ENCODE measurements at places on chromosomes 3 and 15.

DNA sequence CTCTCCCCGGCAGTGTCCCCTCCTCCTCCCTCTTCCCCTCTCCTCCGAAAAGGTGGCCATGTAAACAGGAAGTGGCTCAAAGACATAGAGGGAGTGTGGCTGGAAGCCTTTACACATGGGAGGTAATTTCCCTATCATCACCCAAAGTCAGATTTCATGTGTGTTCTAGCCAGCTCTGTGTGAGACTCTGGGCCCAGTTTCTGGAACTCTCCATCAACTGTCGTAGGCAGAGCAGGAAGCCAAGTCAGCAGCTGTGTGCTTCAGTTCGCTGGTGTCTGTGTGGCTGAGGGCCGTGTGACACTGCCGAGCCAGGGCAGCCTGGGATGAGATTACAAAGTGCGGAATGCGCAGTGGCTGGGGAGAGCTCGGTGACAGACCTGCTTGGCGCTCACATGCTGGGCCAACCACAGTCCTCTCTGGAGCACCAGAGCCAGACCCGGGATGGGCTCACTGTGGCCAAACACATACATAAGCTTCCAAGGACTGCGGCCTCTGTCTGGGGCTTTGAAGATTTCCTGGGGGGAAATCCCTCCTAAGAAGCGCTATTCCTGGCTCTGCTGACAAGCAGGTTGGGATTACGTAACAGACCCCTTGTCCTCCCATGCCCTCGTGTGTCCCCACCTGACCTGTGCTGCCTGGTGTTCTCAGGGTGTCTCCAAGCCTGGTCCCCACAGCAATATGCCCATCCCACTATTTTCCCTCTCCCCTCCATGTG lies 50.7 kb downstream of the UMPS start:
- DNase-seq: peak; percentile 89

DNA sequence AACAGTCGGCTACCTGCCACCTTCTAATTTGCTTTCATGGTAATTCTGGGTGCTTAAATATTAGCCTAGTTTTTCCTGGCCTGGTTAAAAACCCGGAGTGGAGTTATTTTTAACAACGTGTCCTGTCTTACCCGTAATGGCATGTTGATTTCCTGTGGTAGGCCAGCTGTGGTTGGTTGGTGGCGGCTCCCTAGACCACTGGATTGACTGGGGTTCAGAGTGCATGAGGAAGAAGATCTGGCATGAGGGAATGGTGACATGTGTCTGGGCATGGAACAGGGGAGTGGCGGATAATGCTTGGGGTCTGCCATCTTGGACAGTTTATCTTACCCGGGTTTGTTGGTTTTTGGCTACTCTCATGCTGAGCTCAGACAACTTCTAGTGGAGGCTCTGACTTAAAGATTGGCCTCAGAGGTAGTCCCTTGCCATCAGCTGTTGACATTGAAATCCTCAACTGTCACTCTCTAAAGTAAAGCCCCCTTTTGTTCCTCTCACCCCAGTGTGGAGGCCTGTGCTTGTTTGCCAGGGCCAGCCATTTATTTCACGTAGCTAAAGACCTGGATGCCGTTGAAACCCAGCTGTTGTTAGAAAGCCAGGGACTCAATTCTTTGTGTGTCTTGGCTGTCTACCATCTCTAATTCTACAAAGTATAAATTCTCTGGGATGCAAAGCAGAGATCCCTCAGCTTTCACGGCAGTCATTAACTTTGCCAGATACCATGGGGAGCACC lies 81.6 kb downstream of the DNASE1L3 start:
- no peak for DNase-seq

DNA sequence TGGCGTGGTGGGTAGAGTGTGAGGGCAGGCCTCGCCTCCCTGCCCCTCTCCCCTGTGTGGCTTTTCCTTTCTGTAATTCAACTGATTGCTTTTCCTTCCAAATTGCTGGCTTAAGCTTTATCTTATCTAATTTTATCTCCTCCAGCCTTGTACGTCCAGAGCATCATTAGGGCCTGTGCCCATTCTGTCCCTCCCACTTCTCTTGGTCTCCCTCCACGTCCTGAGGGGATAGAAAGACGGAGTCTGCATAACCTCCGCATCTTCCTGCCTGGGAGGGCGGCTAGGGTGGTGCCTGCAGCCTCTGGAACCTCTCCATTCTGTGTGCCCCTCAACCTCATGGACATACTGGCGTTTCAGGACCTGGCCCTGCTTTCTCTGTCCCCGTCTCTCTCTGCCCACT lies 39.8 kb downstream of the CACNA1D start:
- no peak for DNase-seq

GRCh38 chr3:62211675-62212429 lies 161.5 kb downstream of the FEZF2 start:
- DNase-seq: no peak

- DNase-seq: peak; percentile 67
Observed at GRCh38 chr3:14352002-14352627, 50.3 kb upstream of the SLC6A6 start.

DNA sequence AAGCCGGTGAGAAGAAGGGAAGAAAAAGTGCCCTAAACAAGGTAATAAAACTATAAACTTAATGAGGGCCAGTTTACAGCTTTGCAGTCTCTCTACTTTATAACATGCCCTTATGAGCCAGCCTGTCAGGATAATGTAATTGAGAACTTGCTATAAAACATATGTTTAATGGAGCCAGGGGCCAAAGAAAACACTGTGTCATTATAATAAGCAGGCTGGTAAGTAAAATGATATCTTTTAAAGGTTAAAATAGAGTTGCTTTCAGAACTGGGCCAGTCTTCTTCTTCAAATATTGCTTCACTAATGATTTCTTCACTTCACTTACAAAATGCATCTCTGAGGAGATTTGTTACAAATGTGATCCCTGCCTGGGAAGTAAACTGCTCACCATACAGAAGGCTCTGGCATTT lies 192.5 kb downstream of the SHOX2 start:
- no peak for DNase-seq

GRCh38 chr3:193911784-193912340 lies 224.1 kb upstream of the HES1 start:
- DNase-seq: no peak

DNA sequence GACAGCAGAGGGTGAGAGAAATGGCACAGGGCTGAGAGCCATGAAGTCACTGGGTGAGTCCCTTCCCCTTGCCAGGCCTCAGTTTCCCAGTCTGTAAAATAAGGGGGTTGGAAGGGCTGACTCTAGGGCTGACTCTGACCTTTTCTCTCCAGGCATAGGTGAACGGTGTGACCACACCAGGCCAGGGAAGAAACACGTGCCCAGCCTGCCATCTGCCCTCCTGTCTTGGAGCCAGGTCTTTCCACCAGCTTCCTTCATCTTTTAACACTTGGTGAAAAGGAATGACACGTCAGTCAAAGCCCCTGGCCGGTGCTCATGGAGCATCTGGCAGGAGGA lies 74.4 kb downstream of the CPN2 start:
- no peak for DNase-seq

DNA sequence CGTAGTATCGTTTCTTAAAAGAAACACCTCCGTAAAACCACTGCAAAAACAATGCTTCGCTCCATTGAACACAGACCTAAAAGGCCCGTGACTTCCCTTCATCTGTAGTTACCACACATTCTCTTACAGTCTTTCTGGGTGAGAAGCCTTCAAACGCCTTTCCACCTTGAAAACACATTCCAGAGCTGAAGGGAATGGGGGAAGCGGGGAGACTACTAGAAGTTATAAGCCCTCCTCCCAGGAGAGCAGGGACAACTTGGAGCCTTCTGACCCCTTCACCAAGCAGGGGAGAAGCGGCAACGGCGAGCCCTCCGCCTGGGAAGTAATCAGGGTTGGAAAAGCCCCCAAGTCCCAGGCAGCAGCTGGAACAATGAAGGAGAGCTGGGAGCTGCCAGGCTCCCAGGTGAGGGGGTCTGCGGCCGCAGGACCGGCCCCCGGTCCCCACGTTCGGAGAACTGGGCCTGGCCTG lies 461 bp downstream of the SECISBP2L start:
- DNase-seq: peak; percentile 66

DNA sequence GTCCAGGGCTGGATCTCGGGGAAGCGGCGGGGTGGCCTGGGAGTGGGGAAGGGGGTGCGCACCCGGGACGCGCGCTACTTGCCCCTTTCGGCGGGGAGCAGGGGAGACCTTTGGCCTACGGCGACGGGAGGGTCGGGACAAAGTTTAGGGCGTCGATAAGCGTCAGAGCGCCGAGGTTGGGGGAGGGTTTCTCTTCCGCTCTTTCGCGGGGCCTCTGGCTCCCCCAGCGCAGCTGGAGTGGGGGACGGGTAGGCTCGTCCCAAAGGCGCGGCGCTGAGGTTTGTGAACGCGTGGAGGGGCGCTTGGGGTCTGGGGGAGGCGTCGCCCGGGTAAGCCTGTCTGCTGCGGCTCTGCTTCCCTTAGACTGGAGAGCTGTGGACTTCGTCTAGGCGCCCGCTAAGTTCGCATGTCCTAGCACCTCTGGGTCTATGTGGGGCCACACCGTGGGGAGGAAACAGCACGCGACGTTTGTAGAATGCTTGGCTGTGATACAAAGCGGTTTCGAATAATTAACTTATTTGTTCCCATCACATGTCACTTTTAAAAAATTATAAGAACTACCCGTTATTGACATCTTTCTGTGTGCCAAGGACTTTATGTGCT lies 527 bp downstream of the B2M start:
- DNase-seq: peak; percentile 66

- no peak for DNase-seq
Observed at GRCh38 chr3:175255698-175256097, 396.6 kb downstream of the NAALADL2 start.

DNA sequence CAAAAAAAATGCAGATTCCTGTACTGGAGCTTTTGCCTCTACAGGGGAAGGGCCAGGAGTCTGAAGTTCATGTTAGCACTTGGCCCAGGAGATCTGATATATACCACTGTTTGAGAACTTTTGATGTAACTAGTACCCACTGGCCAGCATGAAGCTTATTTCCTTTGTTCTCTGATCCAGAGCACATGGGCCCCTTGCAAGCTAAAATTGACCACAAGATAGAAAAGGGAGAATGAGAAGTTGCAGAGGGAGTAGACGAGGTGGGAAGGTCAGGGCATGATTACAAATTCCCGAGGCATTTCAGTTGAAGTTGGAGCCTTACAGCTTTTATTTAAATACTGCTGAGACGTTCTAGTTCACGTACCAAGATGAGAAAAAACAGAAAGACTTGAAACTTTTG lies 28.2 kb downstream of the TGM4 start:
- DNase-seq: no peak

DNA sequence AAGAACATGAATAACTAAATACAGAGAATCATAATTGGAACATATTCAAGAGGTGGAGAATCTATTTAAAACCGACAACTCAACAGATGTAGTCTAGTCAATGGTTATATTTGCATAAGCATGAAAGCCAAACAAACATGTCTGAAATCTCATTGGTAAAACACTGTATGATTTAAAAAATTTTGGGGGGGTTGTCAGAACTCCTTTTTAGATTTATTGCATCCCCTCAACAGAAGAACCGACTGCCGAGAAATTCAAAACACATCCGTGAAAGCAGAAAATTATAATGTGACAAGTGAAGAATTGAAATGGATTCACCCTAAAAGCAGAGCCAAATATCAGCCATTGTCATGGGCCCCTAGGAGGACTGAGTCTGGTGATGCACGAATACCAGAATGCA lies 633.4 kb upstream of the KCNMB2 start:
- no peak for DNase-seq

- no peak for DNase-seq
Observed at GRCh38 chr3:187210545-187211327, 13.4 kb downstream of the RTP1 start.

- DNase-seq: no peak
Observed at GRCh38 chr3:125332504-125332903, 42.6 kb downstream of the ZNF148 start.

- no peak for DNase-seq
Observed at GRCh38 chr3:55873523-55874254, 386.6 kb upstream of the WNT5A start.

- peak; percentile 78 for DNase-seq
Observed at GRCh38 chr3:104805042-104805441, 561.7 kb upstream of the ALCAM start.

GRCh38 chr3:67941433-67942030 lies 287.1 kb upstream of the SUCLG2 start:
- no peak for DNase-seq

DNA sequence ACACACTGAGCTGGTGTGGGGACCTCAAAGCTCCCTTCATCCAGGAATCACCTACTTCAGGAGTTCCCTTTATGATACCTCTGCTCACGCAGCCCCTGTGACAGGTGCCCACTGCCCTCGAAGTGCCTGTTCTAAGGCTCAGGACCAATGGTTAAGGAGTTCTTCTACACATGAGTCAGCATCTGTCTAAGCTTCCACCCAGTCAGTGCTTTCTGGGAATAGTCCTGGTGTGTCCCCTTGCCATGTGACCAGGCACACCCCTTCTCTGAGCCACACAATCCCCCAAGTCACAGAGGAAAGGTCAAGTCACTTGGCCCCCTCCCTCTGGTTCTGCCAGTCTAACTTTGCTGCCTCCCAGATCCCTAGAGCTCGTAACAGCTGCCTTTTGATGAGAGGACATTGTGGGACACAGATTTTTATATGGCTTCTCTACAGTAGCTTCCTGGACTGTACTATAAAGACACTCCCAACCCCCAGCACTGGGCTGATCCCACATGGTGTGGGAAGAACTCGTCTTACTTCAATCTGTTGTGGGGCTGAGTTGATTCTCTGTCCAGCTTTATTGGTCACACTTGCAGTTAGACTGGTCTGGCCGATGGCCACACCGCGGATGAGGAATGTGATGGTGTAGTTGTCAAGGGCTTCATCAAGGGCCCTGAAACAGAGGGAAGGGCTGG lies 78.8 kb downstream of the NUP210 start:
- no peak for DNase-seq

GRCh38 chr15:89378296-89379151 lies 43.9 kb upstream of the POLG start:
- DNase-seq: no peak

GRCh38 chr3:126959921-126960603 lies 22.9 kb upstream of the PLXNA1 start:
- no peak for DNase-seq

DNA sequence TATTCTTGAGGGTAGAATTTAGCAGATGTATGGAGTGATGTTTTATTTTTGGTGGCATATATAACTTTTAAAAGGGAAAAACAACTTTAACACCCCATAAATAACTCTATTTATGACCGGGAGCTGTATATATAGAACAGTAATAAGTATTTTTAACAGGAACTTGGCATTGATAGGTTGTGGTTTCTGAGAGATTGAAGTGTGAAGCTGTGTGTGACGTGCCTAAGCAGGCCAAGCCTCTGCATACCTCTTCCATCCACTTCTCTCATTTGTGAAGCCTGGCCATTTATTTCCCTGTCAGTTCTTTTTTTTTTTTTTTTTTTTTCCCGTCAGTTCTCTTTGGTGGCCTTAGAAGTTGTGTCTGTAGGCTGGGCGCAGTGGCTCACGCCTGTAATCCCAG lies 23.0 kb downstream of the RBM5 start:
- DNase-seq: no peak
